ENCODE measurements at places on chromosomes 5 and 9.

GRCh38 chr9:70260606-70261005, 1.8 kb downstream of the SMC5 start:
- DNase-seq, result no peak

DNA sequence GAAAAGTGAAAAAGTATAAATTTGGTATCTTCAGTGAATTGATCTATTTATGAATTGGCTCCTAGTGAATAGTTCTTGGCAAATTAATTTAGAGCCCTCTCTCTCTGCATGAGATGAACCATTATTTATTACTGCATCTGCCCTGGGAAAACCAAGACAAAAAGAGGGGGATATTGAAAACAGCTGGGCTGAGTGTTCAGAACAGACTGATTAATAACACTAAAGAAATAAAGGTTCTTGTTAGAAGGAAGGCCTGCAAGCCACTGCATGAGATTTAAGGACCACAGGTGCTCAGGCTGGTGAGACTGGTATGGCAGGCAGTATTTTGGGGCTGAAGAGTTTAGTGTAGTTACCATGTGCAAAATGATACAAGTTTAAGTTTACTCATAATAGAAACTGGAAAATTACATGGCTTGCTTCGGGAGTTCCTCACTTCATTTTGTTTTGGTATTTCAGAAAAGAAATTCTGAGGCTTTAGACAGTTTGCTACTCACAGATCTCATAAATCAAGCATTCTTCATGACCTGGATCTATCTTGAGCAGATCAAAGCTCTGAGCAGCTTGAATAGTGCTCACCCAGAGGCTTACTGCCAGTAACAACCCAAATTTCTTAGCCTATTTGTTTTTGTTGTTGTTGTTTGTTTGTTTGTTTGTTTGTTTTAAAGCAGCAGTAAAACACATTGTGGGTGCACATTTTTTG, 56.1 kb downstream of the KIAA1958 start:
- no peak for DNase-seq

DNA sequence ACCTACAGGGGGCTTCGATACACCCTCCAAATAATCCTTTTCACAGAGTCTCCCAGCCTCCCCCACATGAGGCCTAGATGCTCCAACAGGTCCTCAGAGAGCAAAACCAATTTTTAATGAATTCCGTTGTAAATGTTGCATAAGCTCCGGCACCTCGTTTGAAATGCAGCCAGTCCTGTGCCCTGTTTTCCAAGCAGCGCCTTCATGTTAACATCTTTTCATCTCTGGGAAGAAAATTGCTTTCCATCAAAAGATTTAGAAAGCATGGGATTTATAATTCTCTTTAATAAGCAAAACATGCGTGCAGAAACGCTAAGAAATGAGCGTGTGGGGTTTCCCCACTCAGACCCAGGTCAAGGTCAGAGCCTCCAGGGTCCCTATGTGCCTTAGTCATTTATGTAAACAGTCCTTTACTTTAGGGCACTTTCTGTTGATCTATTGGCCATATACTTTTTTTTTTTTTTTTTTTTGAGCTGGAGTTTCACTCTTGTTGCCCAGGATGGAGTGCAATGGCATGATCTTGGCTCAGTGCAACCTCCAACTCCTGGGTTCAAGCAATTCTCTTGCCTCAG, 177.5 kb upstream of the S1PR3 start:
- no peak for DNase-seq

DNA sequence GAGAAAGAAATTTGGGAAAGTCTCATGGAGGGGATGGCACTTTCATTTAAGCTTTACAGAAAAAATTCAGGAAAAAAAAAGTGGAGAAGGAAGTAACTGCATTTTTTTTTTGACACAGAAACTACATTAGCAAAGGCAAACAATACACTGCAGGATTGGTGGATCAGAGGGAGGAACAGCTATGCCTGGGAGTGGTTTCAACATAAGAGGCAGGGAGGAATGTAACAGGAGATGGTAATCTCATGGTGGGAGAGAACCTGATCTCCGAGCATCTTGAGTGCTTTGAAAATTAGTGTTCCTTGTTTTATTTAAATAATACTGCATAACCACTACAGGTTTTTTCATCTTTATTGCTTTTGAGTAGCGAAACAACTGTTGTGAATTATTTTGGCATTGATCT, 249.4 kb downstream of the FAM170A start:
- DNase-seq, result no peak

- no peak for DNase-seq
Measured at GRCh38 chr9:76996700-76997099, 22.8 kb upstream of the FOXB2 start.

Measured in stimulated activated CD8-positive, alpha-beta memory T cell treated with anti-CD3 and anti-CD28 coated beads, Interleukin-4, amount 100 ng/mL, for 4 hours (primary cell).